H54 (cell line): ENCODE measurements at places on chromosomes 5 and 9.

GRCh38 chr5:110903966-110904365, 165.2 kb downstream of the SLC25A46 start:
- DNase-seq, result no peak

- DNase-seq, result no peak
Measured at GRCh38 chr9:86867804-86868313, 79.4 kb downstream of the GAS1 start.

DNA sequence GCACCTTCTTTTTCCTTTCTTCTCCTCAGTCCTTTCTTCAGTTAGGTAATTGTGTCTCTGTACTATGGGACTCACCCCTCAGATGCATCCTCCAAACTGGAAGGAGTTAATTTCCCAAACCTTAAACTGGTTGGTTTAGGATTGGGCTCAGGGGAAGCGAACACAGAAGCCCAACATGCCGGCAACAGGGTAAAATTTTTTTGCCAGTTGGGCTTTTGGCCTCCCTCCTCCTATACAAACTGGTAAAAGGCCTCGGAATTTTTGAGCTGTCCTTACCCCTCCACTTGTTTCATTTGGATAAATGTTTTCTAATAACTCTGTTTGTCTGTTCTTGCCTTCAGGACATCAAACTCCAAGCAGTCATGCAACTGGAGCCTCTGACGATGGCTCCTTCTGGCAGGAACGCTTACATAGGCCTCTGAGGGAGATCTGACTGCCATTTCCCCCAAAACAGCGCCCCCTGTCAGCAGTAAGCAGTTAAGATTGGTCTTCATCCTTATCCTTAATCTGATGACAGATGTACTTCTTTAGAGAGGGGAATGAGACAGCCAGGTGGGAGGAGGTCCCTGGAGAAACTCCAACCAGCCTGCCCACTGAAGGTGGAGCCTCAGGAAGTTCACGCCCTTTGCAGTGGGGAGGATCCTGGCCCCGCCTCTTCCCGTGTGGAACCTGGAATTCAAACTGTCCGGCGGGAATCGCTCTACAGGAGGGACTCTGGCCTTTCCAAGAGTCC, 57.8 kb upstream of the SPINK5 start:
- no peak for DNase-seq

- DNase-seq, result no peak
Measured at GRCh38 chr5:38536968-38537367, 19.5 kb downstream of the LIFR start.

GRCh38 chr5:95727764-95728191, 3.4 kb upstream of the RHOBTB3 start:
- no peak for DNase-seq

GRCh38 chr9:124442379-124442778, 7.9 kb upstream of the ADGRD2 start:
- DNase-seq, result no peak

DNA sequence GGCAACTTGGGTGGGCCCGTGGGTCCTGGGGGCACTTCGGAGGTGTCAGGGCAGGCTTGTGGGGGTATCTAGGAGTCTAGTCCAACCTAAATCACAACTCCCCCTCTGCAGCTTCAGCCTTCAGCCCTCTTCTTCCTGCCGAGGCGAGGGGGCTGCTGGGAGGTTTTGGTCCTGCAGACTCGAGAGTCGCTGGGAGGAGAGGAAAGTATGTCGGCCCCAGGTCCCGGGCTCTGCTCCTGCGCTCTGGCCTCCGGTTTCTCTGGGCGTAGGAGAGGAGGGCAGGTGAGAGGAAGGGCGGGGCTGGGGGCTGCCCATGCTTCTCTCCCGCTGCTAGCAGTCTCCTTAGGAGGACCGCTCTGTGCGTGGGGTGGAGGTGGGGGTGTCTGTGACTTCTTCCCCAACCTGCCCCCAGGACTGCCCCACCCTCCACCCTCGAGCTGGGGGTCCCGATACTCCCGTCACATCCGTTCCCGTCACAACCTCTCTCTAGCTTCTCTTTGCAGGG, 139.8 kb upstream of the COL5A1 start:
- DNase-seq, result no peak

DNA sequence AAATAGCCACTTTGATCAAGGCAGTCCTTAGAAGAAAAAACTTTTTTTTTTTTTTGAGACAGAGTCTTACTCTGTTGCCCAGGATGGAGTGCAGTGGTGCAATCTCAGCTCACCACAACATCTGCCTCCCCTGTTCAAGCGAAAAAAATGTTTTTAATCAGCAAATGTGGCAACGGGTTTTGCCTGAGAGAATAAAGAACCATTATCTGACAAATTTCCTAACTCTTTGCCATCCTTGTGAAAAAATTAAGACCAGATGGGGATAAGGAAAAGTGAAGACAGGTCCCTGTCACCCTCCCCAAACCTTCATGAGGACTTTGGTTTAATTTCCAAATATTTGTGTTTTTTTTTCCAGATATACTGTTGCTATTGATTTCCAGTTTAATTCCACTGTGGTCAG, 107.3 kb upstream of the SPOCK1 start:
- no peak for DNase-seq

DNA sequence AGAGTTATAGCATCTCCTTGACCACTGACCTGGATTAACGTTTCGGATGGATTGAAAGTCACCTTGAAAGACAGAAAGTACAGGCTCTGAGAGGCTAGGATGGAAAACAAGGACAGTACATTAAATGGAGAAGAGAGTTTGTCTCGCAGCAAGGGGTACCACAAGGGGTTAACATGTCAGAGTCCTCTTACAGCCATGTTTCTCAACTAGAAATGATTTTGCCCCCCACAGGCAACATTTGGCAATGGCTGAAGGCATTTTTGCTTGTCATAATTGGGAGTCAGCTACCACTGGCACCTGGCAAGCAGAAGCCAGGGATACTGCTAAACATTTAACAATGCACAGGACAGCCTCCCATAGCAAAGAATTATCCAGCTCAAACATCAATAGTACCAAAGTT, 90.8 kb upstream of the EQTN start:
- no peak for DNase-seq

- DNase-seq, result no peak
Measured at GRCh38 chr5:126460459-126460858, 37.2 kb downstream of the GRAMD2B start.

- no peak for DNase-seq
Measured at GRCh38 chr5:142982821-142983200, 212.6 kb downstream of the ARHGAP26 start.

DNA sequence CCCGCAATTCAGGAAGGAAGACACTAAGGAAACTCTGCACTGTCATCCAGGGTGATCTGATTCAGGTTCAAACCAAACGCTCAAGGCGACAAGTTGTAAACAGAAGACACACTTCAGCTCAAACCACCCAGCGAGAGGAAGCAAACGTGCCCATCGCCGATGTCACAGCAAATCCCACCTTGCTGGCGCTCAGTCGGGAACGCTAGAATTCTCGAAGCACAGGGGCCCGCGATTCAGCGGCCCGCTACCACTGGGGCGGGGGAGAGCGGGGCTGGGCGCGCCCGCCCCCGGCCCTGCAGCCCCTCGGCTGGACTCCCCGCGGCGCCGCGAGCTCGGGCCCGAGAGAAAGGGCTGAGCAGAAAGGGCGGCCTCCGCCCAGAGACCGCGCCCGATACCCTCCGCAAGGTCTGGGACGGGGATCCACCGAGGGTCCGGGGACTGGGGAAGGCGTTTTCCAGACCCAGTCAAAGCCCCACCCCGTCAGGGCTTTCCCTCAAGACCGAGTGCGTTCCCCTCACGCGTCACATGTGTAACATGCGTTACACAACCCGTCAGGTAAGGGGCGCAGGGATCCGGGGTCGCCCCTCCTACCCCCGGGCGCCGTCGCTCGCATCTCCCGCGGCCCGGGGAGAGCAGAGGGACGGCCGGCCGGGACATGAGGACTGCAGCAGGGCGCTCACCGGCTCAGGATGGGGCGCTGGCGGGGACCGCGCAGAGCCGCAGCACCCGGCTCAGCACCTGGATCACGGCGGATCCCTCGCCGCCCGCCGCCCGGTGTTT, 469 bp downstream of the AGTPBP1 start:
- peak; percentile 35 for DNase-seq

DNA sequence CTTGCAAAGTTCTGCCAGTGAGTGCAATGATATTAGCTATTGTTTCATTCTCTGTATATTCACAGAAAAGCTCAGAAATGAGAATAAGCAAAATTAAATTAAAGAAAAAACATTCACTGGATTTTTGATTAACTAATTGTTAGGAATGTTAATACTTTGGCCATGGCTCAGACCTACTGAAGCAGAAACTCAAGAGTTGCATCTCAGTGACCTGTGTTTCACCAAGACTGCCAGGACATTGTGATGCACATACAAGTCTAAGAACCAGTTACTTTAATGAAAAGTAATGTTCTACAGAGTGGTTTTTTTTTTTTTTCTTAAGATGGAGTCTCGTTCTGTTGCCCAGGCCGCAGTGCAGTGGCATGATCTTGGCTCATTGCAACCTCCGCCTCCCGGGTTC, 464.9 kb upstream of the NMUR2 start:
- DNase-seq, result no peak

DNA sequence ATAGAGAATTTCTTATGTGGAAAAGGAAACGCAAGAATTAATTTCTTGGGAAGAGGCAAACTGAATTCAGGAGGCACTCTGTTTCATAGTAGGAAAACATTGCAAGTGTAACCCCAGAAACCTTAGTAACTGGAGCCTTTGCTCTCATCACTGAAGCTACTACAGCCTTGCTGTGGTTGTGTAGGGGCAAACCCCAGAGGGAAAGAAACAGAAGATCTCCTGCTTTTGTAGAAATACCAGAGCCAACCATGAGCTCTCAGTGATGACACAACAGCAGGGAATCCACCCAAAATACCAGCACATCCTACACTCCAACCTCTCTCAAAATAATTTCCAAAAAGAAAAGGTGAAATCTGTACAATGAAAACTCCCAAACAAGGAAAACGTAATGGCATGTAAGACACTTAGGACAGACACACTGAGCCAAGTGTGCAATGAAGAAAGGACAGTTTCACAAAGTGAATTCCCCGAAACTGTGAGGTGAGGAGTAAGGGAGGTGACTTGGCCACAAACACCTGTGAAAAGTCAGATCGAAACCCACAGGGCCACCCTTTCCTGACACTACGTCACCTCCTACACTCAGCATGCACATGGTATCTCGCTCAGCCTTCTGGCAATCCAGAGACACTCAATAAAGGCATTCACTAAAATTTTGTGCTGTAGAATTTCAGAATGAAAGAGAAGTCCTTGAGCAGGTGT, 8.5 kb upstream of the ACSL6 start:
- no peak for DNase-seq

DNA sequence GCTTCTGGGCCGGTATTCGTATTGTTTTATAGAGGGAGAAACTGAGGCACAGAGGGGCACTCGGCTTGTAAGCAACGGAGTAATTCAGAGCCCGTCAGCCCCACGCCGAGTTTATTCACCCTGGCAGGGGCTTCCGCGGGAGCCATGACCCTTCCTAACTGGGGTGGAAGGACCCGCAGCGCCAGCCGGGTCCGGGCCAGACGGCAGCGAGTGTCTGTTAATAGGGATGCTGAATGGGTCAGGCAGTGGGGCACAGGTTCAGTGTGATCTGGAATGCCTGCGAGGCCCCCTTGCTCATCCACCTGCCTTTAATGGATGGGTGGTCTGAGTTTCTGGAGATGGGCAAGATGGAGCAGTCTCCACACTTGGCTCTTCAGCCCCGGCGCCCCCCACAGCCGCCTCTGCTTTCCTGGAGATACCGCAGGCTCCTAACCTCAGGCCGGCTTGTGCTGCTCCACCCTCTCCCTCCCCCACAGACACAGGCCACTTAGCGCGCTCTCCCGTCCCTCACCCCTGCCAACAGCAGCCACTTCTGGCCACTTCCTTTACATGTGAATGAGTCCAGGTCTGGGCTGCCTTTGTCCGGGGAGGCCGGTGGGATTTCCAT, 147.1 kb downstream of the ERCC6L2 start:
- DNase-seq, result no peak

- no peak for DNase-seq
Measured at GRCh38 chr9:25119041-25119440, 559.2 kb downstream of the TUSC1 start.
